Epithelial cell of proximal tubule (primary cell): ENCODE measurements at places on chromosomes 12 and 14. TPM values are rescaled to one million over a fixed set of nuclear protein-coding genes. Genes with fewer than 3 reads are reported as not detected.

DNA sequence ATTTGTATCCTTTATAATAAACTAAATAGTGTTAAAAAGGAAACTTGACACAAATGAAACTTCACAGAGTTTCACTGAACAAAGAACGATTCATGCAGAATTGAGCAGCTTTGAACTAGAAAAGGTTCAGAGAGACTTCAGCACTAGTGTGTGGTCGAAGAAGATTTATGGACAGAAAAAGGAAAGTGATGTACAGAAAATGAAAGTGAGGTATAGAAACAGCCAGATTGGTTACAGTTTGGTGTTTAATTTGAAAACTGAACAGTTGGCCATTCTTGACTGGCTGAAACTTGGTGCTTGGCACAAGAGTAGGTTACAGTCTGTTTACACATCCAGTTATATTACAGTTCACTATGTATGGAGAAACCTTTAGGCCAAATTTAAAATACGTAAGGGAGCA lies 207.1 kb downstream of the GALC start:
- DNase-seq: no peak

DNA sequence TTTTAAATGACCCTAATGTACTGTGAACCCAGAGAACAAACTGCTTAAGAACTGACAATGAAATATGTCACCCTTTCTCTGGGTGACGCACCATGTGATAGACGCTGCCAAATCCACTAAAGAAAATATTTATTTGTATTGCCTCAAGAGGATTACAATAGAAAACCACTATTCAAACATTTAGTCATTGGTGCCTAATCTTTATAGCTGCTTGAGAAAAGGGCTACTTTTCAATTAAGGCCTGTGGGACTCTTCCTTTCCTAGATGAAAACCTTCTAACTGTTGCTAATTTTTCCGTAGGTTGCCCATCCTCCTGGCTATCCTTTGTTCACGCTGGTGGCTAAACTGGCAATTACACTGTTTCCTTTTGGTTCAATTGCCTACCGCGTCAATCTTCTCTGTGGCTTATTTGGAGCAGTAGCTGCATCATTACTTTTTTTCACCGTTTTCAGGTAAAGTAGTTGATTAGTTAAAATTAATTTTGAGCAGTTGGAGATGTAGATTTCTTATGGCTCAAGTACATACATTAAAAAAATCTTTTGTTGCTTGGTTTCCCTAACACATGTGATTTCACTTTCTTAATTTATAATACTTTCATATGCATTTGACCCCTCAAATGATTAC lies 6.0 kb downstream of the TMEM260 start:
- DNase-seq: no peak

- no peak for DNase-seq
Observed at GRCh38 chr14:66735853-66736252, 227.9 kb downstream of the GPHN start.

DNA sequence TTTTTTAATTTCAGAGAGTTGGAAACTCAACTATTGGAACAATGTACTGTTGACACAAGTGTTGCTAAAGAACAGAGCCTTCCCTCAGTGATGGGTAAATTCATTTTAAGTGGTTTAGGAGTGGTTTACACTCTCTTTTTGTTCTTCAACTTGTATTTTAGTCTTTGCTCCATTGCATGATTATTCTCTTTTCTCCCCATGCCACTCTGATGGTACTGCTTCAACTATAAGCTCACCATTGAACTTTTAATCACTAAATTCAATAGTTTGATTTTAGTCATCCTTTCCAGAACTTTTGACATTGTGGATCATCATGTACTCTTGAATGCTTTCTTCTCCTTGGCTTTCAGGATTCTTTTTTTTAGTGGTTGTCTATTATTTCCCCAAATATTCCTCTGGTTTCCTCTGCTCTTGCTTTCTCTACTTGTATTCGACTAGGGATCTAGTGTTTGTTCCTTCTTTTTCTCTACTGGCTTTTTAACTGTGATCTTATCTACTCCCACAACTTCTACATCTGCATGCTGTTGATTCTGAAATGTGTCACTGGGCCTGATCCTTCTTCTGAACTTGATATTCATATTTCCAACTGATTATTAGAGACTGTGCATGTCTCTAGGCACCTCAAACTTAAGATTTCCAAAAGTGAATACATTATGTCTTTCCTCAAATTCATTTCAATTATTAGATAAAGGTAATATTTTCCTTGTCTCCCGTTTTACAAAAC lies 15.4 kb downstream of the ACTR10 start:
- no peak for DNase-seq

DNA sequence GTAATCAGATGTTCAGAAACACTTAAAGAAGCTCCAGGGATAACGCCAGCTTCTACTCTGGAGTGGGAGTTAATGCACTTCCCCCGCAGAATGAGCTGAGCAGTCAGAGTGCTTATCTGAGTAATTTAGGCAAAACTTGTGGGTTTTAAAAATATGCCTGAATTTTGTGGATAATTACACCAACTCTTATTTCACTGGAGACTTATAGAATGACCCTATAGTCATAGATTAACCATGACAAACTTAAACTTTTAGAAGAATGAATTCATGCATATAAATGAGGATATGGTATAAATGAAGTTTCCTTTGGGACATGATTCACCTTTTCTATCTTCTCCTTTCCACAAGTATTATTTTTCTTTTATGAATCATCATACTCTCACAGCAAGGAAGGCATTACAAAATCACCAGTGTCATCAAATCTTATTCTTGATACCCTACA lies 241.1 kb upstream of the FBXO33 start:
- no peak for DNase-seq

DNA sequence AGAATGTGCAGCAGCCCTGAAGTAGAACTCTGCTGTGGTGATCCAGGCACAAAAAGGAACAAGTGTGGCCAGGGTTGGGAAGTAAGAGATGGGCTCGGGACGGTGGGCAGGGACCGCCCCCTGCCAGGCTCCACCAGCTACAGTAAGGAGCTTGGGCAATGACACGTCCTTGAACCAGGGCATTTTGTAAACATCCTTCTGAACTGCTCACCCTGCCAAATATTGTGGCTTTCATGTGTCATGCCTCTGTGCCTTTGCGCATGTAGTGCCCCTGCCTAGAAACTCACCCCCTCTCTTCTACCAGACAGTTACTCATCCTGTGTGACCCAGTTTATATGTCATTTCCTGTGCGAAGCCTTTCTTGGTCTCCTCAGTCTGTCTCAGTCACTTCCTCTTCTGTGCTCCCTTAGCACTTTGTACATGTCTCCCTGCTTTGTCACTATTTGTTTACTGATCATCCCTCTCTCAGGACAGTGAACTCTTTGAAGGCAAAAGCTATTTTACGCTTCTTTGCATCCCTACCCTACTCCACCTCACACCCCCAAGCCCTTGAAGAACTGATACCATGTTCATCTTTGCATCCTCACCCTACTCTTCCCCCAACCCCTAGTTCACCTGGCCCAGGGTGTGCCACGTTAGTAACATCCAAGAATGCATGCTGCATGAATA lies 108.9 kb upstream of the PLEKHG7 start:
- peak; percentile 37 for DNase-seq

DNA sequence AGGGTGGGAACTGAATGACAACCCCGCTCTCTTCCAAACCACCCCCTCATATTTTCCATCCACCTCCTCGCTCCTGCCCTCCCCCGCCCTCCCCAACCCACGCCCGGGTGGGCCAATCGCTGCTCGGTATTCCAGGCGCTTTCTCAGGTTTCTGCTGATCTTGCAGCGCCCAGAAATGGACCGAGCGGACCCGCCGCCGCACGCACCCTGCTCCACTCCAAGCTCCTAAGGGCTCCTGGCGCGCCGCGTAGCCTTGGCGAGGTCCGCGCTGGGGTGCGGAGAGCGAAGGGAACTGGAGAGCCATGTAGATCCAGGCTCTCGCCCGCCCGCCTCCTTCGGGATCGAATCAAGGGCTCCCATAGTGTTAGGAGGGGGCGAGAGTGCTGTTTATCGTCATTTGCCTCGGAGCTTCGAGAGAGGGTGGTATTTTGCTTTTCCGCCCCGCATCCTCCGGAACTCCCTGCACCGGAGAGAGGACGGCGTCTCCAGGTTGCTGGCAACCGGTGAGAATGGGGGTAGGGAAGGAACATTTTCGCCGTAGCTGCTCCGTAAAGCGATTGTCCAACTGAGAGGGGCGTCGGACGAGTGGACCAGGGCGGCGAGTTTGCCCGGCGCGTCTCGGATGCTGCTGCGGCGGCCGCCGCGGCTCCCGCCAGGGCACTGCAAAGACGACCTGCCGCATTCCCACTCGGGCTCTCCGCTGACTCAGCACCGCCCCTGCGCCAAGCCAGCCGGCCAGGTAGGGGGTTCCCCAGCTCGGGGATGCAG lies at the start of gene KCNA1:
Gene KCNA1, plus strand, starts transcription at position 172 of the 768 bp plus-strand sequence. CDS start 1,474 bp downstream, outside the sequence.
- no peak for DNase-seq

- DNase-seq: no peak
Observed at GRCh38 chr12:30795410-30796312, 40.9 kb upstream of the CAPRIN2 start.

DNA sequence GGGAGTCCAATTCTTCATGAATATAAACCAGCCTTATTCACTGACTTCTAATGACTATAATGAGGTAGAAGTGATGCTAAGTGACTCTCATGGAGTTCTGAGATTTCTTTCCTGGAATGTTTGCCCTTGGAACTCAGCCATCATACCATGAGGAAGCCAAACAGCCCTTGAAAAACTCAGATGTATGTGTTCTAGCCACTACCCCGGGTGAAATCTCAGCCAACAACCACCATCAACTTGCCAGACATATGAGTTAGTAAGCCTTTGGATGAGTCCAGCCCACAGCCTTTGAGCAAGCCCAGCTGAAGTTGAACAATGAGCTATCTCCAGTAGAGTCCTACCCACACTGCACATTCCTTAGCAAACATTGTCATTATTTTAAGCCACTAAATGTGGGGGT lies 149.5 kb downstream of the SLC6A15 start:
- DNase-seq: no peak

- no peak for DNase-seq
Observed at GRCh38 chr12:89474615-89475014, 50.0 kb downstream of the GALNT4 start.

- DNase-seq: no peak
Observed at GRCh38 chr14:94227029-94227428, 52.9 kb downstream of the PPP4R4 start.

GRCh38 chr12:116094475-116094874 lies 183.0 kb downstream of the MED13L start:
- DNase-seq: no peak

GRCh38 chr12:88298761-88299242 lies 156.7 kb downstream of the TMTC3 start:
- DNase-seq: peak; percentile 85

DNA sequence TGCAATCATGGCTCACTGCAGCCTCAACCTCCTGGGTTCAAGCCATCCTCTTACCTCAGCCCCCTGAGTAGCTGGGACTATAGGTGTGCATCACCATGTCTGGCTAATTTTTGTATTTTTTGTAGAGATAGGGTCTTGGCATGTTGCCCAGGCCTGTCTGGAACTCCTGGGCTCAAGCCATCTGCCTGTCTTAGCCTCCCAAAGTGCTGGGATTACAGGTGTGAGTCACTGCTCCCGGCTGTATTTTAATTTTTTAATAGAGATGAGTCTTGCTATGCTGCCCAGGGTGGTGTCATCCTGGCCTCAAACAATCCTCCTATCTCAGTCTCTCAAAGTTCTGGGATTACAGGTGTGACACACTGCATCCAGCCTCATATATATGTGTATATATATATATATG lies 31.7 kb upstream of the GPRC5A start:
- DNase-seq: no peak

DNA sequence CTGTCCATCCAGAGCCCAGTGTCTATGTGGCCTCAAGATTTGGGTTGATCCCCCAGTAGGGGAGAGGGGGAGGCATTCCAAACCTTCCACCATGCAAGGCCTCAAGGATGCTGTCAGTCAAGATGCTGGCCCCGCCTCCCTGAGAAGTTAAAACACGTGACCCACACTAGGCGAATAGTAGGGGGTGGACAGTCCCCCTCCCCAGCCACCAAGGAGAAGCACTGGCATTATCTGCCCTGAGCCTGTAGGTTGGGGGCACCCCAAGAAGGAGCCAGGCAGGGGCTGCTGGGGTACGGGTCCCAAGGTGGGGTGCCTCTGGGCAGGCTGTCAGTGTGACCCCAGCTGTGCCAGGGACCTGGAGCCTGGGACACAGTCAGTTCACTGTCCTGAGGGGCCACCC lies 2.3 kb downstream of the SLC25A29 start:
- no peak for DNase-seq

Gene CARMIL3
- 0.07 TPM in 1 of 2 replicates, not detected in the other for total RNA-seq

Gene CLEC6A
- not detected in 2 replicates for total RNA-seq

Gene YEATS4
- total RNA-seq: 38.9 and 50.6 TPM in 2 replicates

Gene HRK
- total RNA-seq: not detected in 2 replicates

Gene SLC25A21
- total RNA-seq: 0.81 and 1.5 TPM in 2 replicates

Gene PPM1H
- 3.9 and 4.2 TPM in 2 replicates for total RNA-seq

Gene NPFF
- total RNA-seq: not detected in 2 replicates

Gene KRR1
- 20.1 and 42.0 TPM in 2 replicates for total RNA-seq
